ENCODE measurements at places on chromosomes 11 and 22.

DNA sequence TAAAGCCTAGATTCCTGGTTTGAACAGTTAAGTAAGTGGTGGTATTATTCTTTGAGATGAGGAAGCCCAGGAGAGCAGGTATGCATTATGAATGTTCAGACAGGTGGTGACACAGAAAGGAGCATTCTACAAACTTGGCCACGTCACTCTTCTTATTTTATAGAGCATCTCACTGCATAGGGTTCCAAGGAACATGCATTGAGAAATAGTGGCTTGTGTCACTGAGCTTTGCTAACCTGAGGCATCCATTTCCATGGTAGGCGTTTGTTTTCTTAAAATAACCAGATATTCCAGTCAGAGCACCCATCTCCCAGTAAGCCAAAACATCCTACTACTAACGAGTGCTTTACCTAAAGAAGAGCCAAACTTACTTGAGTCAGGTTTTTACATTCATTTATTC, 169.7 kb downstream of the NAV2 start:
- DNase-seq, result no peak

DNA sequence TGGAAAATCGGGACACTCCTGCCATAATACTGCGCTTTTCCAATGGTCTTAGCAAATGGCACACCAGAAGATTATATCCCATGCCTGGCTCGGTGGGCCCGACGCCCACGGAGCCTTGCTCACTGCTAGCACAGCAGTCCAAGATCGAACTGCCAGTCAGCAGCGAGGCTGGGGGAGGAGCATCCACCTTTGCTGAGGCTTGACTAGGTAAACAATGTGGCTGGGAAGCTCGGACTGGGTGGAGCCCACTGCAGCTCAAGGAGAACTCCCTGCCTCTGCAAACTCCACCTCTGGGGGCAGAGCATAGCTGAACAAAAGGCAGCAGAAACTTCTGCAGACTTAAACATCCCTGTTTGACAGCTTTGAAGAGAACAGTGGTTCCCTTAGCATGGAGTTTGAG, 15.6 kb downstream of the PTH start:
- DNase-seq, result no peak

- peak; percentile 13 for DNase-seq
Observed at GRCh38 chr22:37843741-37844089, 419 bp downstream of the ANKRD54 start.

GRCh38 chr11:114668109-114668508, 10.2 kb upstream of the NXPE2 start:
- DNase-seq, result no peak

- DNase-seq, result no peak
Observed at GRCh38 chr11:60890696-60891095, 15.7 kb downstream of the PRPF19 start.

DNA sequence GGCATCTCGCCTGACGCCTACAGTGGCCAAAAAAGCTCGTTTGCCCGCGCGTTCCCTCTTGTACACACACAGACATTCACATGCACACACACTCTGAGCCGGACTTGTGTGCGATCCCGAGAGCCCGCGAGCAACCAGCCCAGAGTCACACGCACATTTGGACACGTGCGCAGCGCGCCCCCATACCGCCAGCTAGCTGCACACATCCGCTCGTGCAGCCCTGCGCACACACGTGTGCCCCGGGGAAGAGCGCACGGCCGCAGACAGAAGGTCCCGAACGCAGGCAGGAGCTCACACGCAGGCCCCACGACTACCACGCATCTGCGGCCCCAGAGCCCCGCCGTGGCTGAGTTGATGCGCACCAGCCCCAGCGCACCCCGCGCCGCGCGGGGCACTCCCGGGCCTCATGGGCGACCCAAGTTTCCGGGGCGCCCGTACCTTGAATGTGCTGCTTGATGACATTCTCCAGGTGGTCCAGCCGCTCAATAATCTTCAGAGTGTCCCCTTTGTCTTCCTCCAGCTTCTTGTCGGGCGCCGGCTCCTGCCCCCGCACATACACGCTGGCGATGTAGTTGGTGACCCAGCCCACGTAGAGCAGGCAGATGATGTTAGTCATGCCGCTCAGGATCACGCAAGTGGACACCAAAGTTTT, 758 bp downstream of the GALNT18 start:
- no peak for DNase-seq
